Substantia nigra (tissue), 51 donors: ENCODE measurements at places on chromosomes 12 and 14.

DNA sequence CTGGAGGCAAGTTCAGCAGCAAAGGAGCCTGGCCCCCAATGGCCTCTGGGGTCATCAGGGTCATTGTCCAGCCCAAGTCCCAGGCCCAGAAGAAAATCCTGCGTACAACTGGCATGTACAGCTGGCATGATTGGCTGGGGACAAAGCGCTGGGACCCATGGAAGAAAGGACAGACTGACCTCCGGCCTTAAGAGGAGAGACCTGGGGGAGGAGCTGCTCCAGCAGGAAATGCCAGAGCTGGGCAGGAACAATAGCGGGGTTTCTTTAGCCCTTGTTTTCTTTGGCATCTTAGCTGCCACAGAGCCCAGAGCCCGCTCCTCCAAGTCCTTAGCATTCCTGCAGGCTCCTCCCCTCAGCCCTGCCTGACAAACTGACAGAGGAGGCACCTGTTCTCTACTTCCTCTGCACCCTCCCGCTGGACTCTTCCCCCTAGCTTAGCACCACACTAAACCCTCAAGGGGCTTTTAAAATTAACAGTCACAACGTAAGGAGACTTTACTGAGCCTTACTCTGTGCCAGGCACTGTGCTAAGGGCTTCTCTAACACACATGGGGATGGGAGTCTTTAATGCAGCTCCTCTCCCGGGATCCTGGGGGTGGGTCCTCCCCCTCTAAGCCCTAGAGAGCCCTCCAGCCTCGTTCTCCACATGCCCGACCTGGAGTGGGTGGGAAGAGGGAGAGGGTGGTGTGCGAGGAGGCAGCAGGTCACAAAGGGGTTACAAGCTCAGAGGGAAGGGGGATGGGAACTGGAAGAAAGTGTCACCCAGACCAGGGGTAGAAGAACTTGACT lies 1.8 kb upstream of the AQP5 start:
- DNase-seq: no peak

GRCh38 chr12:110860833-110861296 lies 14.1 kb downstream of the CCDC63 start:
- no peak for DNase-seq

GRCh38 chr12:103964805-103965204 lies 867 bp upstream of the TDG start:
- DNase-seq: no peak

- no peak for DNase-seq
Measured at GRCh38 chr12:49013428-49013827, 5.1 kb downstream of the PRKAG1 start.

- DNase-seq: no peak
Measured at GRCh38 chr12:125206711-125207110, 141.5 kb downstream of the AACS start.

DNA sequence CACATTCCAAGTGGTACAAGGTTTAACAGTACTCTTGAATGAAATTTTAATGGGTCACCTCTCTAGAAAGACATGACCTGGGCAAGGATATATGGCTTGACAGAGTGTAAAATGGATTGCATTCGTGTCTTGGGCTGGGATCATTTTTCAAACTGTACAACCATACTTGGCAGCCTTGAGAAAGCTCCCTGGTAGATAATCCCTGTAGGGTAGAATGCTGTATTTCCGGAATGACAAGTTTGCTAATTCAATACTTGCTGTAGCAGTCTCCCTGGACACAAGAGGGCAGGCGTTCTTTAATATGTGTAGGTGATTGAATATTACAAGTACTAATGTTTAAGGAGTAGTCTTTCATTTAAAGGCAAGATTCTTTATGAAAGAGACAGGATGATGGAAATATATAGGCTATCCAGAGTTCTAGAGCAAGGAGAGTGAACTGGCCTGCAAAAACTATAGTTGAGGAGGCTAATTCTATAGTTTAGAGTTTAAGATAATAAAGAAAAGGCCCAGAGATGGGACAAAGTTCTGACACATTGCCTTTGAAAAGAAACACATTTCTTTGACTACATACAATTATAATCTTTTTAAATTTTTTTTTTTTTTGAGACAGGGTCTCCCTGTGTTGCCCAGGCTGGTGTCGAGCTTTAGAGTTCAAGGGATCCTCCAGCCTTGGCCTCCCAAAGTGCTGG lies 53.4 kb downstream of the PLBD1 start:
- no peak for DNase-seq

DNA sequence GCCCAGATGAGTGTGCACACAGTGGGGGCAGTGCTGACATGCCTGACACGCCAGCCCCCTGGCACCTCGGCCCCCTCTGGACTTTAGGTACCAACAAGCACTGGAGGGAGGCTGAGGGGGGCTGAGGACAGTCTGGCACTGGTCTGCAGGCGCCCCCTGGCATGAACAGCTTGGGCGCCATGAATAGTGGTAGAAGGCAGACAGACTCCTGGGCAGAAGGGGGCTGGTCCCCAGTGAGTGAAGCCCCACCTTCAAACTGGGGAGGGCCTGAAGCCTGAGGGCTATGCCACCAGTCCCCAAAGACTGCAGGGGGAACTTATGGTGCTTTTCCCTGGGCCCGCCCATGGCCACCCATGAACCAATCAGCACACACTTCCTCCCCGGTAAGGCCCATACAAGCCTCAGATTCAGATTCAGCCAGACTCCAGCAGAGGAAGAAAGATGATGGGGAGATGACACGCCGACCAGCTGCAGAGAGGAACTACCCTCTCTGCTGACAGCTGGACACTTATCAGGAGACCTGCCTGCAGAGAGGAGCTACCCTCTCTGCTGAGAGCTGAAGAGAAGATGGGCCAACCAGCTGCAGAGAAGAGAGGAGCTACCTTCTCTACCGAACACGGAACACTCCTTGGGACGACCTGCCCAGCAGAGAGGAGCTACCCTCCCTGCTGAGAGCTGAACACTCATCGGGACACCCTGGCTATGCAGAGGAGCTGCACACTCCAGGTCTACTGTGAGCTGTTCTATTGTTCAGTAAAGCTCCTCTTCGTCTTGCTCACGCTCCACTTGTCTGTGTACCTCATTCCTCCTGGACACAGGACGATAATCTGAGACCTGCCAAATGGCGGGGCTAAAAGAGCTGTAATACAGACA lies 324.5 kb downstream of the PCNX1 start:
- no peak for DNase-seq

DNA sequence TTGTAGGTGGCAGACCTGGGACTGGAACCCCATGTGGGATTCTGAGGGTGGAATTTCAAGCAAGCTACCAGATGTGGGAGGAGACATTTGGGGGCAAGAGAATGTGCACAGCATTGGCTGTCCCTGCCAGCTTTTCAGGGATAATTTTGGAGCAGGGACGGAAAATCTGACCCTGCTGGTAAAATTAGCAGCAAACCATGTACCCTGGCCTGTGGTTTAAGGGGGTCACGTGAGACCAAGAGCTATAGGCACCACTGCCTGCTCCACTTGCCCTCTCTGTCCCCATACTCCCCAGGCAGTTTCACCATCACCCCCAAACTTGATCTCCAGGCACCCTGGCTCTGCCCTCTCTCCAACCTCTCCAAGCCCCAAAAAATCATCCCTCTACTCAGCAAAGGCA lies 13.5 kb upstream of the ZDHHC22 start:
- DNase-seq: no peak

GRCh38 chr12:27324530-27324929 lies 8.1 kb upstream of the BMAL2 start:
- no peak for DNase-seq

GRCh38 chr12:6927379-6928021 lies at the start of gene ATN1:
ATN1 (plus strand) TSS chr12:6927959; CDS start chr12:6934002, 6,043 bp downstream.
- DNase-seq: peak; percentile 65

DNA sequence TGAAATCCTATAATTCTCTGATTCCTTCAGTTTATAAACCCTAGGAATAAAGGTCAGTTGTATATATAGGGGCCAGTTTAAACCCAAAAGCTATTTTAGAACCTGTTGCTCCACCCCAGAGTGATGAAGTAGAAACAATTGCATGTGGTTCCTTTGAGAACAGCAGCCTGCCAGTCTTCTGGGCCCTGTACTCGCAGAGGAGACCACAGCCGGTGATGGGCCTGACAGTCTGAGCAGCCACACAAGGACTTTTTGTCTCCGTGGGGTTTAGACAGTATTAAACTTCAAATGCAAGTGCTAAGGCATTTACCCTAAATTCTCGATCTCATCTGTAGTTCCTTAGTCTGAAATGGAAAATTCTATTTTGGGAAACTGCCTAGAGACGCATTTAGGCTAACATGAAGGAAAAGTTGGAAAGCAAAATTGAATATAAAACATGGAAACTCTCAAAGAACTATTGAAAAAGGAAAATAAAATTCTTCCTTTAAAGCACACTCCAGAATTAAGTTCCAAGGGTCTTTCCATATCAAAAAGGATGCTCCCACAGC lies 80.6 kb downstream of the PRICKLE1 start:
- DNase-seq: no peak

DNA sequence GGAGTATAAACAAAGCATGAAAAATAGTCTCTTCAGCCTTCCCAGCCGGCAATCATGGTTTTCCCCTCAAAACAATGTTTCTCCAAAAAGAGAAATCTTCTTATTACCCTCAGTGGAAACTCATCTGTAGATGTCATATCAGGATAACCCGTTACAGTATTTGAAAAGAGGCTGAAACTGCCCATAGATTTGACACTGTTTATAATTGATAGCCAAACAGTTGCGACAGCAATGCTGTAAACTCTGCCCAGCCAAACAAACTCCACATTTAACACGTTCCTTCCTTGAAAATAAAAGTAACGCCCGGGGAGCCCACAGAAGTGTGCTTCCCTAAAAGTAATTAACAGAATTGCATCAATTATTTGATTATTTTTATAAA lies 201.3 kb upstream of the FOXN3 start:
- DNase-seq: no peak

- DNase-seq: no peak
Measured at GRCh38 chr12:12019881-12020280, 50.9 kb upstream of the BCL2L14 start.

DNA sequence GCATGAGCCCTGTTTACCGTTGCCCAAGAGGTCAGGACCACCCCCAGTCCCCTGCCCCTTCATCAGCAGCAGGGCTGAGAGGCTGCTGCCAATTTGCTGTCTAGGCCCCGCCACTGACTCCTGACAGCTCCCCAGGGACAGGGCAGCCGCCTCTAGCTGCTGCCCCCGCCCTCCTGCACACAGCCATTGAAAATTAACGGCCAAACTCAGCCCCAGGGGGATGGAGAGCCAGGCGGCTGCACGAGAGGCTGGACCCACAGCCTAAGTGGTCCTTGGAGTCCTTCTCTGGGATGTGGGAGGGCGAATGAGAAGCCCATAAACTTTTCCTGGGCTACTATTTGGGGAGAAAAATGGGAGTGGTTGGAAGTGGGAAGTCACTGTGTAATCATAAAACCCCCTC lies 4.6 kb downstream of the FOXN4 start:
- no peak for DNase-seq

DNA sequence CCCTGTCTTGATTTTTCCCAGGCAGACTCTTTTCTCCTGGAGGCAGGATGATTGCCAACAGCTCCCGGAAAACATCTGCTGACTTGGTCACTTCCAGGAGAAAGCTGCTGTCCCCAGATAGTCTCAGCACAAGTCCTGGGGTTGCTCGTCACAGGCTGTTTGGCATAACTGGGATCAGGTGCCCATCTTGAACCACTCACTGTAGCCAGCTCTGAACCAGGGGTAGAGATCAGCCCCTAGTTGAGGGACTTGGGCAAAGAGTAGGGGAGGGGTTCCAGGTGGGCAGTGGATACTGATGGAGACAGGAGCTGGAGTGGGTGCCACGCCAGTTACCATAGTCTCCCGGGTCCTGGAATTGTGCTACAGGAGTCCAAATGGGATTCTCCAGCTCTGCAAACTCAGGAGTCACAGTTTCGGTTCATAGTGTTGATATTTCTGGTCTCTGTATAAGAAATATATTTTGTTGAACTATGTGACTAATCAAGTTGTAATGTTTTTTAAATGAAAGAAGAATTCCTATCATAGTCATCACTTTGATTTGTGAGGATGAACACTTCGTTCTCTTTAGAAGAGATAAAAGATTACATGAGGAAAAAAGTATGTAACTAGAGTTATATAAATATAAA lies 1154.5 kb downstream of the AACS start:
- DNase-seq: no peak

DNA sequence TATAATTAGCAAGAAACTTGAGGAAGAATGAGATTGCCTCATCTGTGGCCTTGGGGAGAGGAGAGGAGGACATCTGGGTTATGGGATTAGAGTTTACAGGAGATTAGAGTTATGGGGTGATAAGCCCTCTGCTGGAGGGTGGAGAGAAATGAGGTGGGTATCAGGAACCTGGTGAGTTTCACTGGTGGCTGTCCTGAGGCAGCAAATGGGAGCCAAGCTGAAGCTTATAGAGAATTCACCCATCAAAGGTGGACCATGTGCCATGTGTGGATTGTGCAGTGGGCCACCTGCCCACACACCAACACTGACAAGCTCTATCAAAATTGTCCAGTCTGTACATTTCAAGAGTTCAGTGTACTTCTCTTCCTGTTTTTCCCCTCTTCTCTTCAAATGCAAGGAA lies 135.3 kb downstream of the AEBP2 start:
- DNase-seq: no peak

GRCh38 chr14:52032204-52032801 lies 36.6 kb downstream of the NID2 start:
- no peak for DNase-seq

- DNase-seq: no peak
Measured at GRCh38 chr14:75125617-75126016, 1.2 kb downstream of the NEK9 start.

DNA sequence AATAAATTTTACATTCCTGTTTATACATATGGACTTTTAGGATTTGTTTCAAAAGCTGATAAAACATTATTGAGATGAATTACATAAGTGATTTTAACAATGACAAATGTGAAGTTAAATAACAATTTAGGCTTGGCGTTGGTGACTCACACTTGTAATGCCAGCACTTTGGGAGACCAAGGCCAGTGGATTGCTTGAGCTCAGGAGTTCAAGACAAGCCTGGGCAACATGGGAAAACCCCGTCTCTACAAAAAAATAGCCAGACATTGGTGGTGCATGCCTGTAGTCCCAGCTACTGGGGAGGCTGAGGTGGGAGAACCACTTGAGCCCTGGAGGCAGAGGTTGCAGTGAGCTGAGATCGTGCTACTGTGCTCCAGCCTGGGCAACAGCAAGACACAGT lies 7.4 kb downstream of the ACOT2 start:
- DNase-seq: no peak

DNA sequence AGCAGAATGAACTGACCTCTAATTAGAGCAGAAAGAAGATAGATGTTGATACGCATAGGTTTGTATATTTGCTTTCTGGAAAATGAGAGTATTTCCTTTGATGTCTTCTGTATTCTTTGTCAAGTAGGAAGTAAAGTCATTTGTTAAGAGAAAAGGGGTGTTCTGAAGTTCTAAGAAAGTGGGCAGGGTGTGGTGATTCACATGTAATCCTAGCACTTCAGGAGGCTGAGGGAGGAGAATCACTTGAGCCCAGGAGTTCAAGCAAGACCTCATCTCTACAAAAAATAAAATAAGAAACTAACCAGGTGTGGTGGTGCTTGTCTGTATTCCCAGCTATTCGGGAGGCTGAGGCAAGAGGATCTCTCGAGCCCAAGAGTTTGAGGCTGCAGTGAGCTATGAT lies 2.8 kb downstream of the RHNO1 start:
- no peak for DNase-seq

GRCh38 chr12:75932241-75932640 lies 99.3 kb downstream of the PHLDA1 start:
- no peak for DNase-seq

GRCh38 chr12:124771462-124772288 lies 92.0 kb downstream of the SCARB1 start:
- DNase-seq: peak; percentile 84
